SJSA1 (cell line): ENCODE measurements at places on chromosomes 16 and 17. TPM values are rescaled to one million over a fixed set of nuclear protein-coding genes. Genes with fewer than 3 reads are reported as not detected.

Gene BRIP1
- total RNA-seq = 31.2 and 53.2 TPM in 2 replicates

Gene HS3ST3B1
- 14.1 and 17.0 TPM in 2 replicates for total RNA-seq

Gene SOCS1
- total RNA-seq = 8.1 and 9.0 TPM in 2 replicates

Gene SBK1
- not detected in 2 replicates for total RNA-seq

Gene ASGR1
- total RNA-seq = 0.16 TPM in 1 of 2 replicates, not detected in the other

Gene ADORA2B
- 8.5 and 19.5 TPM in 2 replicates for total RNA-seq

Gene TELO2
- total RNA-seq = 19.7 and 21.9 TPM in 2 replicates

Gene P2RX5
- total RNA-seq = not detected in 2 replicates

Gene SPNS1
- total RNA-seq = 43.0 and 65.0 TPM in 2 replicates

Gene TM4SF5
- not detected in 2 replicates for total RNA-seq

Gene CBFB
- total RNA-seq = 170 and 181 TPM in 2 replicates

Gene TBX21
- 0.22 TPM in 1 of 2 replicates, not detected in the other for total RNA-seq

Gene CHST6
- not detected in 2 replicates for total RNA-seq

Gene OR4D1
- 0.03 TPM in 1 of 2 replicates, not detected in the other for total RNA-seq

Gene BCKDK
- 19.1 and 20.8 TPM in 2 replicates for total RNA-seq

Gene ZFPM1
- total RNA-seq = 0.38 and 0.92 TPM in 2 replicates

Gene CDK5R1
- total RNA-seq = 2.5 and 2.9 TPM in 2 replicates

Gene PABPN1L
- not detected in 2 replicates for total RNA-seq

Gene RILP
- total RNA-seq = 0.22 and 1.0 TPM in 2 replicates
